ENCODE measurements at places on chromosomes 6 and 20.

DNA sequence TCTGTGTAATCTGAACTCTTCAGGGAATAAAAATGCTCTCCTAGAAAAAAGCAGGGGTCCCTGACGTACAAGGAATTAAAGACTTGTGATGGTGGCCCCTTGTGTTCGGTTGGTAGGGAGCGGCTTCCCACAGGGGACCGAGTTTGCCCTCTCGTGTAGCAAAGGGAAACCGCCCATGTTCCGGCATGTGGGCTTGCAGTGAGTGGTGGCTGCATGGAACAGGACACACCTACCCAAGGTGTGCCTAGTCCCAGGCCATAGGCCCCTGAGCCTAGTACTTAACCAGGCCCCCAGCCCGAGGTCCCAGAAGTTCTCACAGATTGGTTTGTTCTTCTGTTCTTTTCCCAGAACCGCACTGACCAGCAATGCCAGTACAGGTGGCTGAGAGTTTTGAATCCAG is 15.5 kb downstream of the MYBL2 start:
- no peak for DNase-seq

GRCh38 chr20:26209171-26209941 is 512.7 kb upstream of the ZNF337 start:
- DNase-seq = no peak

DNA sequence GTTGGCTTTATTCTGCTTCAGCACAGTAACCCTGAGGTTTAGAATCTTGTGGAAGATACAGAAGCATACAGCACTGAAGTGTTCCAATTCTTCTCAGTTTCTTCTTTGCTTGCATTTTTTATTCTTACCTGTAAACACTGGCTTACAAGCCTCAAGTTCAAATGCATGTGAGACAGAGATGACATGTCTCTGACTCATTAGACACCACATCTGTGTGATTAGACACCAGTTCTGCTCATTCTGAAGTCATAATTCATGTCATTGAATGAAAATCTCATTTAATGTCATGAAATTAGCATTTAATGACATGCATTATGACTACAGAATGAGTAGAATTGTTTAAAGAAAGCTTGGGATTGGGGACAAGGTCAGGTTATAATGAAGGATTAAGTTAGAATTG is 5.8 kb downstream of the GZF1 start:
- DNase-seq = no peak

- DNase-seq = no peak
These were observed 215.7 kb downstream of the SYNDIG1 start for GRCh38 chr20:24684956-24685691.

GRCh38 chr20:62501801-62502495 is 26.2 kb upstream of the GATA5 start:
- peak; percentile 75 for DNase-seq

DNA sequence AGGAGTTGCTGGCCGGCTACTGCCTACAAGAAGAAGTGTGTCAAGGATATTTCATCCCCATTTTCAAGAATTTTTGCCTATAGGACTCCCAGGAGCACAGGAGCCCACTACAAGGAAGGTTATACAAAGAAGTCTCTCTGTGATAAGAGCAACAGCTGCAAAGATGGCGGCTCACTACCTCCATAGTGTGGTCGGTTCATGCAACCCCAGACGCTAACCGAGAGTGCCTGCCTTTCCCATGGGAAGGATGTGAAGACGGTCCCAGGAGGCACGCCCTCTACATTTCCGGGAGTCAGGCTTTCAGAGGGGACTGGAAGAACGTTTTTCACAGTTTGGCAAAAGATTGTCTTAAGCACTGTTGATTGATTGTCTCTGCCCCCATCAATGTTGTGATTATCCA is 816.3 kb downstream of the QKI start:
- no peak for DNase-seq

GRCh38 chr6:15507746-15508145 is 155.1 kb downstream of the DTNBP1 start:
- no peak for DNase-seq

- DNase-seq = no peak
These were observed 95.8 kb downstream of the CCDC170 start for GRCh38 chr6:151589667-151590066.

- no peak for DNase-seq
These were observed 12.9 kb upstream of the TBC1D22B start for GRCh38 chr6:37244430-37245310.

- no peak for DNase-seq
These were observed 877.5 kb upstream of the ADGRB3 start for GRCh38 chr6:67757465-67758033.

DNA sequence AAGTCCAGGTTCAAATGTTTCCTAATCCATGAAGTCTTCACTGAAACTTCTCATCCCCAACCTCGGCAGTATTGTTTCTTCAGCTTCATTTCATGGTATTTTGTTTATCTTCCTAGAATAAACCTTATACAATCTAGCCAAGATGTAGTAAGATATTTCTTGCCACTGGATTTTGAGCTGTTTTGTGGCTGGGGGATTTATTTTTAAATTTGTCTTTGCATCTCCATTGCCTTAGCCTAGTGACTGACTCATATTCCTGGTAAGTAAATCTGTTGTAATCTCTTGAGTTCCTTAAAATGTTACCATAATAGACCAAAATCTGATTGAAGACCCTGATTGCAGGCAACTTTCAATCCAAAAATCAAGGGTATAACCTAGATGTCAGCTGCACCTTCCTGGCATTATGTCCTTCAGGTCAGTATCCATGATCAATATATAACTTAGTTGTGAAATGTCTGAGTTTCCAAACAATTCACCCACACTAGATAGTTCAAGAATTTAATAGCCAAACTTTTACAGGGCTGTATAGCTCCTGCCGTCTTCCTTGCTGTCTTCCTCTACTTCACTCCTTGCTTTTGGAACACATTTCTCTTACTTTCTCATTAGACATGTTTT is 4.7 kb upstream of the TRMT11 start:
- DNase-seq = no peak

- no peak for DNase-seq
These were observed 332.3 kb downstream of the BCKDHB start for GRCh38 chr6:80438772-80439171.

- no peak for DNase-seq
These were observed 218.3 kb upstream of the DTNBP1 start for GRCh38 chr6:15881150-15881549.

DNA sequence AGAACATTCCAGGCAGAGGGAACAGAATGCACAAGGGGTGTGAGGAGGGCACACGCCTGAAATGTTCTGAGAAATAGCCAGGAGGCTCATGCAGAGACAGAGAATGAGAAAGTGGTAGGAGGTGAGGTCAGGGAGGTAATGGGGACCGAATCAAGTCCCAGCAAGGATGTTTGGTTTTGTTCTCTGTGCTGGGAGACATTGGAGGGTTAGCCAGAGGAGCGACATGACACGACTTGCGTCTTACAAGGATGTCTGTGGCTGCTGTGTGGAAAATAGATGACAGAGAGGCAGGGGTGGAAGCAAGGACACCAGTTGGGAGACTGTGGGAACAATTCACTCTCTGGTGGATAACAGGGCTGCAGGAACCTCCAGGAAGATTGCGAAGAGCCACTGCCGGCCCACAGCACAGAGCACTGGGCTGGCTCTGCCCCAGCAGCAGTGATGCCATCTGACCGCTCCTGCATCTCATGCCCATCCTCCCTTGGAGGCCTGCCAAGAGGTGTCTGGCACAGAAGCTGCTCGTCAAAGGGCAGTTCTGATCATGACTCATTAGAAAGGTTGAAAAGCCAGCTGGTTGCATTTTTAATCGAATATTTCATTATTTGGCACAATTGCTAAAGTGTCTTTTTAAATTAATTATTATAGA is 57.7 kb upstream of the CD83 start:
- DNase-seq = no peak

GRCh38 chr6:16521528-16521927 is 239.7 kb downstream of the ATXN1 start:
- no peak for DNase-seq

- no peak for DNase-seq
These were observed 3.5 kb downstream of the CST7 start for GRCh38 chr20:24952376-24953208.

GRCh38 chr6:31446481-31446880 is 43.1 kb downstream of the MICA start:
- no peak for DNase-seq

DNA sequence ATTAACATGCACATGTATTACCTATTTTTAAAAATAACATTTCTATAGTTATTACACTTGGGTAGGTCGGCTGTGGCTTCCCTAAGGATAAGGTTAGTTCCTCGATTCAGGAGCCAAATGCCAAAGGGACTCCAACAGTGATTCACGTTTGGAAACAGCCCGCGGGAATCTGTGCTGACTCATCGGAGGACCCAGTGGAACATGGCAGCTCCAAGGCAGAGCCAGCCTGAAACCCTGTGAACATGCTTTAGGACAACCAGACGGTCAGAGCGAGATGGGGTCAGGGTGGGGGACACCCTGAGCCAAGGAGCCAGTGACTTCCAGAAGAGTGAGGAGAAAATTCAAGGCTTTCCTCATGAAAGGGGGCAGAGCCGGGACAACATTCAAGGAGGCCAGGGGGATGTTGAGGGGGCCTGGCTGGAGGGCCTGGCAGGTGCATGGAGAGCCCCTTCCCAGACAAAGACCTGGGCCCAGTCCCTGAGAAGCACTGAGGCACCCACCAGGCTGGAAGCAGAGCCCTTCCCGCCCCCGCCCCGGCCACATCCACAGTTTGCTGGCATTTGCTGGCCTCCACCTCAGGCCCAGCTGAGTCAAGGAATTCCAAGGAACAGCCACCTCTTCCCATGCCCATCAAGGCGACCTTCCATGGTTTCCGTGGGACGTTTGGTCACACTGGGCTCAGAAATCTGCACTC is 133.2 kb downstream of the SNX5 start:
- no peak for DNase-seq

- no peak for DNase-seq
These were observed 508.3 kb upstream of the SOX4 start for GRCh38 chr6:21085211-21085610.

- no peak for DNase-seq
These were observed 1.3 kb downstream of the PLCB1 start for GRCh38 chr20:8133310-8133768.

DNA sequence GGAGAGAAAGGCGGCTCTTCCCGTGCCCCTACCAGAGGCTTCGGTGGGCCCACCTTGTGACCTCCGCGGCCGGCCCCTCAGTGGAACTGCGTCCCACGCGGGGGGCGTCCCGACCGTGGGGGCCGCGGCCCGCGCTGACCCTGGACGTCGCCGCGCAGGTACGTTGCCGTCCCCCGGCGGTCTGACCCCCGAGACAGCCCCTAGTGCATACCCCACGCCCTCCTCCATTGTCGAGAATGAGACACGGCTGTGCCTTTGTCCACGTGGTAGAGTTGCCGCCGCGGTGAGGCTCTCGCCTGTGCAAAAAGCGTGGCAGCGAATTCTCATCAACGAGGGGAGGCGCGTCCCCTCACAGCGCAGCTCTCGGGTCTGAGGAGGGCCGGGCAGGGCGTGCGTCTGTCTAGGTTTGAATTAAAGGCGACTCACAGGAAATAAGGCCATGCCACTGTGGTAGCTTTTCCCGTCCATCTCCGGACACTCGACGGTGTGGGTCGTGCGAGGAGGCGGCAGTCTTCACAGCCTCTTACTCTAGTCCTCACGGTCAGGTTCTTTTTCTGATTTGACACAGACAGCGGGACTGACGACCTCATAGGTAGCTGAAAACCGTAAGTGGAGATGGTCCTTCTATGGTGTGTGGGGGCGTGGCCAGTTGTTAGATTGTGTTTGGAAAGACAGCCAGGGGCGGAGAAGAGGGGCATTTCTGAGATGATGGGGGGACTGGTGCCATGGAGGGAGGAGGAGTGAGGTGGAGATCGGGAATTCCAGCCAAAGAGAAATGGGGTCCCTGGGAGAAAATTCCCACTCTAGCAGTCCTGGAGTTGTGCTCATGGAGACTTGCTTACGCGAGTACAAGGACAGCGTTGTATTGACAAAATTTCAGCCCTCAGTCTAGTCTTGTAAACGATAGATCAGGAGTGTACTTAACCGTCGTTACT is 580 bp downstream of the NXT1 start:
- peak; percentile 64 for DNase-seq

DNA sequence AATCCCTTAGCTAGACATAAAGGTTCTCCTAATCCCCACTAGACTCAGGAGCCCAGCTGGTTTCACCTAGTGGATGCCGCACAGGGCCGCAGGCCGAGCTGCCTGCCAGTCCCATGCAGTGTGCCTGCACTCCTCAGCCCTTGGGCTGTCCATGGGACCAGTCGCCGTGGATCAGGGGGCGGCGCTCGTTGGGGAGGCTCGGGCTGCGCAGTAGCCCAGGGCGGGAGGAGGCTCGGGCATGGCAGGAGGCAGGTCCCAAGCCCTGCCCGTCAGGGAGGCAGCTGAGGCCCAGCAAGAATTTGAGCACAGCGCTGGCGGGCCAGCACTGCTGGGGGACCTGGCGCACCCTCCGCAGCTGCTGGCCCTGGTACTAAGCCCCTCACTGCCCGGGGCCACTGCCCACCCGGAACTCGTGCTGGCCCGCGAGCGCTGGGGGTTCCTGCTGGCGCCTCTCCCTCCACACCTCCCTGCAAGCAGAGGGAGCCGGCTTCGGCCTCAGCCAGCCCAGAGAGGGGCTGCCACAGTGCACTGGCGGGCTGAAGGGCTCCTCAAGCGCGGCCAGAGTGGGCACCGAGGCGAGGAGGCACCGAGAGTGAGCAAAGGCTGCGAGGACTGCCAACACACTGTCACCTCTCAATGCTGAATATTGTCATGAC is 307.8 kb downstream of the C6orf118 start:
- no peak for DNase-seq

DNA sequence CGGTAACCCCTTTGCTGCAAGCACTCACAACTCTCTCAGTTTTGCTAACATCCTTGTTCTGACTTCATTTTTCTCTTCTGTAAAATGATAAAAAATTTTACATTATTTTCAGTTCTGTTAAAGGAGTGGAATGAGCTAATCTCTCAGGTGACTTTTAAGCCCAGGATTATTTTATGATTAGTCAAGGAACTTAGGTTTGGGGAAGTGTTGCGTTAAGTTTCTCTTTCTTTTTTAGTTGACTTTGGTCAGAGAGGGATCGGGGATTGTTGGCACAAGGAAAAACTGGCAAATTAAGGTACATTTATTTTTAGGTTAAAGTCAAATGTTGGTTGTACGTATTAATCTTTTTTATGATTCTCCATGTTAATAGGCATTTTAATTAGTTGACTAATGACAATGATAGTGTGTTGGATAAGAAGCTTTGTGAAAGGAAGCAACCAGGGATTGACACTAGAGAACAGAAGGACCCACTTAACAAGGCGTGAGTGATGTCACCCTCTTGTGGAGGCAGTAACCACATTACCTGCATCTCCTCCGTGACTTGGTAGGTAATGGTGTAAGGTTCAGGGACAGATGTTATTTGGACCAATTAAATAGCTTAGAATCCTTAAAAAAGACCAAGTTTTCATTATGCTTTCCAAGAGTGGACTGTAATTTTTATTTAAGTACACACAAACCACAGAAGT is 31.6 kb downstream of the CD83 start:
- no peak for DNase-seq

- no peak for DNase-seq
These were observed 95.4 kb downstream of the MAP3K5 start for GRCh38 chr6:136696783-136697364.

- DNase-seq = no peak
These were observed 448.0 kb downstream of the COL12A1 start for GRCh38 chr6:74757813-74758212.
